ENCODE measurements at places on chromosomes 7 and 10.
A peak's percentile ranks its signal among the peaks of the same experiment; 100 is the strongest.

- peak; percentile 52 for ATAC-seq
These were observed 23.5 kb upstream of the FAM180A start for GRCh38 chr7:135771961-135772638.

- no peak for ATAC-seq
These were observed 376.5 kb downstream of the KCNMA1 start for GRCh38 chr10:77261146-77261545.

DNA sequence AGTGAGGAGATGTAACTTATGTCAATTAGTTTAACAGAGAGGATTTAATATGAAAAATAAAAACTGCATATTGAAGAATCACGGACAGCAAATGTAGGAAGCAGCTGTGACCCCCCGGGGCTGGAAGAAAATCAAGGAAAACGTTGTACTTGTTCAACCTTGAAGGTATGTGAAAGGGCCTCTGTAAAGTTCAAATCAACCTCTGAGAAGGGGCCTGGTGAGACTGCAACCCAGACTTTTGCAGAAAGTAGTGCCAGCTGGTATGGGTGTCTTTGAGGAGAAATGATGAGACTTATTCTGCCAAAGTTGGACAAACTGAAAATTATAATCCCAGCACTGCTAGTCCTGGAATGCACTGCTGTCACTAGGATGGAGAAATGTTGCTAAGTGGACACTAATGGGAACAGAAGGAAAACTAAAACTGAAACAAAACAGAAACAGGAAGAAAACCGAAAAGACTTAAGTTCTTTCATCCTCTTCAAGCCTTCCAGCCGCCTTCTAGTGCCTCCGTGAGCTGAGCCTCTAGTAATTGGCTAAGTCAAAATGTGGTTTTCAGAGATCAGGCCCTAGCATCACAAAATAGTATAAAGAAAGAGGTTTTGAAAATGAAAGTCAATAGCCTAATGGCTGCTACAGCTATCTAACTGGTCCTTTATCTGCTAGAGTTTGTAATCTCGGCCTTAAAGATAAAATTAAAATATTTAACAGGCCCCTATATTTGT is 253.7 kb upstream of the SORCS1 start:
- no peak for ATAC-seq

DNA sequence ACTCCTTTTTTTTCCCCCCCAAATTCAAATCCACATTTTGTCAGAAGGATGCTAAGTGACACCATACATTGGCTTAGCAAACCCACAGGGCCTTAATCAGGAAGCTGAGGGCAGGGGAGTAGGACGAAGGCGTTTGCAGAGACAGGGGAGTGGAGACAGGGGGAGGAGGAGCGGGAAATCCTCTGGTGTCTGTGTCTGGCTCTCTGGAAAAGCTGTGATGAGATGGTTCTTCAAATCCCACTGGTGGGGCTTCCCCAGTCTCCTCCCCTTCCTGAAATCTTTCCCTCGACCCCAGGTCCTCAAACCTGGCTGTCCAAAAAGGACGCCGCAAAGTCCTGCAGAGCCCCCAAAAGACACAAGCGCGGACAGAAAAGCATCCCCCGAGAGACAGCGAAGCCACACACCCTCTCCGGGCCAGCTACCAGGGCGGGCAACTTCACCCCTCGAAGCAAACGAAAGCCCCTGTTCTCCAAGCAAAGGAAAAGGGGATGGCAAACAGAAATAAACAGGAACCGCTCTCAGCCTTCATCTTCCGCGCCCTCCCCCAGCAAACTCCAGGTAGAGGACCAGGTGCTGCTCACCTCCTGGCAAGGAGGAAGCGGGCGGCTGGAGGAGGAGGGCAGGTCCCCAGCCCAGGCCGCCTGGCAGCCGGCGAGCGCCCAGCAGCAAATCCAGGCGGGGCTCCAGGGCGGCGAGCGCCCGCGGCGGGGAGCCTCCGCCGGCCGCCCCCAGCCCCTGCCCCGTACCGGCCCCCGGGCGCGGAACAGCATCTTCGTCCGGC is 520 bp downstream of the ELAPOR2 start:
- peak; percentile 64 for ATAC-seq

DNA sequence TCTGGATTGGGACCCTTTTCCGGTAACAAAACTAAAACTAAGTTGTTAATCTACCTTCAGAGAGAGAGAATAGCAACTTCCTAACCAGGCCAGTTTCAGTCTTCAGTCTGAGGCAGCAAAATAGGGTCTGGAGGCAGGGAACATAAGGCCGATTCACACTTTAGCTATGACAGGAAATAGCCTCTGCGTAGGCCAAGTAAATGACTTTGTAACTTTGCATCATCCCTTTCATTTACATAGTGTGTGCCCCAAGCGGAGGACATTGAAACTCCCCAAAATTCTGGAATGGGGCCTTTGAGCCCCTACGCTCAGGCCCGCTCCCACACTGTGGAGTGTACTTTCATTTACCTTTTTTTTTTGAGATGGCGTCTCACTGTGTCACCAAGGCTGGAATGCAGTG is 1.7 kb upstream of the UPP1 start:
- ATAC-seq, result no peak

GRCh38 chr10:74194545-74194944 is 43.5 kb downstream of the ADK start:
- no peak for ATAC-seq

GRCh38 chr7:85719981-85720953 is 533.4 kb upstream of the SEMA3D start:
- ATAC-seq, result peak; percentile 84

- ATAC-seq, result no peak
These were observed 6.0 kb downstream of the PAX2 start for GRCh38 chr10:100751211-100751933.

- ATAC-seq, result no peak
These were observed 484.6 kb upstream of the GHITM start for GRCh38 chr10:83654689-83655088.

GRCh38 chr10:68224810-68225209 is 7.1 kb downstream of the ATOH7 start:
- no peak for ATAC-seq

DNA sequence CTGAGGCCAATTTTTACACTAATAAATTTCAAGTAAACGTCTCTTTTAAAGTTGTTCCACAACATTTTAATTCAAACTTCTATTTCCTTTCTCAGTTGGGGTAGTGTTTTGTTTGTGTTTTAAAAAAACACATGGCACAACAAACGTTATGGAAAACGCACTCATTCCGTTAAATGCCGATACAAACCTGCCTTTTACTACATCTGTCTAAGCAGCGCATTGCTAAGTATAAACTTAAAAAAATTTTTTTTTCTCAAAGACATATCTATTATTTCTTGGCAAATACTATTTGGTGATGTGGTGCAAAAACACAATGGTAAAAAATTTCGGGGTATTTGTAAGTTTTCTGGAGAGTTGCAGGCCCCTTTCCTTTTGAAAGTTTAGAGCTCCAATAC is 1.4 kb downstream of the SKIDA1 start:
- no peak for ATAC-seq

DNA sequence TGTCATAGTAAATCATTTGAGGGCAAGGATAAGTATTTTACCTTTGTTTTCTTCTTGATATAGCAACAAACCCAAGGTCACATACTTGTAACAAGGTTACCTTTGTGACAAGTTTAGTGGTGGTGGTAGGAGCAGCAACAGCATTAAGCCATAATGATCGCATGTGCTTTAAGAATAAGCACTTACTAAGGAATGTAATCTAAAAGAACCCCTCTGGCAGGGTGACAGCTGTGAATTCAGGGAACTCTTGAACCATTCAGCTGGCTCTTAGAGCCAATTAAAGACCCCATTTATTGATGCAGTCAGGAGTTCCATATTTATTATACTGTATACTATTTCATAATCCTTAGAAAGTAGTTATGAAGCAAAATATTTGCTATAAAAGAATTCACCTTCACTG is 370.8 kb downstream of the EXOC4 start:
- ATAC-seq, result no peak

DNA sequence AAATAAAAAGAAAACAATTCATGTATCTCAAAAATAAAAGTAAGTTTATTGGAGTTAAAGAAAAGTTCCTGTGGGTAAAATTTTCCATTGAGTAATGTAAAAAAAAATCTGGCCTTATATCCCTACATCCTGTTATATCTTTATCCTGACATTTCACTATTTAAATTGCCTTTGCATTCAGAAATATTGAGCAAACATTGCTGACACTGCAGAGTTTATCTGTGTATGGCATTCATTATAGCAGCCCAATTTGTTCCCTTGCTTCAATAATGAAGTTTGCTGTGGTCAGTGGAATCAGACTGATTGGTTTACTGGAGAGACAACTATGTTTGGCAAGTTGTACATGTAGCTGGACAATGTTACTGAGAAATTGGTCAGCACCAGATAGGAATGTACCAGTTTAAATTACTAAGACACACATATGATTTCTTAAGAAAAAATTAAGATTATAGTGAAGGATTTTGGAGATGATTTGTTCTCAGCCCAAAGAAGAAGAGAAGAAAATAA is 271.7 kb downstream of the ANKRD7 start:
- ATAC-seq, result no peak

GRCh38 chr10:317271-317769 is 182.1 kb downstream of the ZMYND11 start:
- no peak for ATAC-seq

GRCh38 chr7:19620470-19620869 is 88.4 kb downstream of the POLR1F start:
- ATAC-seq, result no peak

- no peak for ATAC-seq
These were observed 15.5 kb downstream of the ARHGAP12 start for GRCh38 chr10:31912898-31913850.

DNA sequence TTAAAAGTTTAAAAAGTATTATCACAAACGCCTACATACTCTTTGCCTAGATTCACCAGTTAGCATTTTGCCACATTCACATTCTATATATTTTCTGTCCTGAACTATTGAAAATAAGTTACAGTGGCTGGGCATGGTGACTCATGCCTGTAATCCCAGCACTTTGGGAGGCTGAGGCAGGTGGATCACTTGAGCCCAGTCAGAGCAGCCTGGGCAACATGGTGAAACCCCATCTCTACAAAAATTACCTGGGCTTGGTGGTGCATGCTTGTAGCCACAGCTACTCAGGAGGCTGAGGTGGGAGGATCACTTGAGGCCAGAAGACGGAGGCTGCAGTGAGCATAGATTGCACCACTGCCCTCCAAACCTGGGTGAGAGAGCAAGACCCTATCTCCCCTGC is 5.3 kb downstream of the ARPC1A start:
- ATAC-seq, result 0 out of 3 replicates have a peak, but pooled peaks have one; percentile 12

DNA sequence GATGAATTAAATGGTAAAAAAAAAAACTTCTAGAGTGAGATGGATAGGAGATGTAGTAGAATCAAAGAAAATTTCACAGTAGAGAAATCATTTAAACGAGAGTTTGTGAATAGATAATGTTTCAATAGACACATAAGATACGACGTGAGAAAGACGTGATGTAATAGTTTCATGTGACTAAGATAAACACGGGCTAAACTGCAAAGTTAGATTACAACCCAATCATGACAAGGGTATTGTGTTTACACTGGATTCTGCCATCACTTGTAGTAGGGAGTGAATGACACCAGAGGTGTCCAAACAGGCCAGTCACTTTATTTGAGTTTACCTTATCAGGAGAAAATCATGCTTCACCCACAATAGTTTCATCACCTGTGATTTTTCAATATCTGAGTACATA is 21.6 kb downstream of the SEMA3D start:
- no peak for ATAC-seq

DNA sequence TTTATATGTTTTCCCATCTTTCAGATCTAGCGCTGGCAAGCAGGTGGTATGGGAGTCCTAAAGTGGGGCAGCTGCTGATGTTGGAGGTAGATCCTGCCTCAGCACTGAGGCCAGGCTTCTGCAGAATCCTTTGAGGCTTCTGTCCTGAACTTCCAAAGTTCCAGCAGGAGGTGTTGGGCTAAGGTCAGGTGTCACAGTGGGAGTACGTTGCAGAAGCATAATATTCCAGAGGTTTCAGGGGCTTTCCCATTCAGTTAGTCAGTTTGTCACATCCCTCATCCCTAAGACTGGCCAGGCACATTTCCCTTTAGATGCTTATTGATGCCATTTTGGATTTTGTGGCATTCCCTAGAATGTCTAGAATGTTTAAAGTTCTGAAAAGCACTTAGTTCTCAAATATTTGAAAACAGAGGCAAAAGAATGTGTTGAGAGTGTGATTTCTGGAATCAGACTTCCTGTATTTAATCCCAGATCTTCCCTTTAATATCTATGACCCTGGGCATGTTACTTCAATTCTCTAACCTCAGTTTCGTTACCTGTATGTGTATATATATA is 319.1 kb upstream of the PHYHIPL start:
- no peak for ATAC-seq
